Sigmoid colon (tissue), 7 donors: ENCODE measurements at places on chromosomes 12 and 14. TPM values are rescaled to one million over a fixed set of nuclear protein-coding genes. Genes with fewer than 3 reads are reported as not detected.
A peak's percentile ranks its signal among the peaks of the same experiment; 100 is the strongest.

Gene DDX51
- 3.9 TPM for polyA plus RNA-seq

Gene LGMN
- polyA plus RNA-seq = 66.2 TPM

GRCh38 chr14:39430762-39431415 is 1.3 kb downstream of the FBXO33 start:
- DNase-seq = peak; percentile 65

DNA sequence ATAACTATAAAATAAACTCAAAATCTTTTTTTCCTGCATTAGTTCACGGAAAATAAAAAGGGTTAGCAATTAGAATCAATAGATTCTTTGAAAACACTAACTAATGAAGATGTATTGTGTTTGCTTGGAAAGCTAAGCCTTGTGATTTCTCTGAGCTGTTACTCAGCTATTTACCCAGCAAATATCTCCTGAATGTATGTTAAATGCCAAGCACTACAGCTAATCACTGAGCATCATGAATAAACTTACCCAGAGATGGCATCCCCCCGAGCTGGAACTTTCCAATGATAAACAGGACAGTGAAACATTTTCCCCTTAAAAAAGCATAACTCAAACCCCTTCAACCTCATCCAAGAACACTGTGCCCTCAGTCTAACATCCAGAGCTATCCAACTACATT is 71.2 kb downstream of the SLC2A13 start:
- no peak for DNase-seq

- DNase-seq = no peak
Measured at GRCh38 chr14:101469382-101470247, 91.7 kb upstream of the DIO3 start.

- no peak for DNase-seq
Measured at GRCh38 chr12:15966426-15966825, 55.3 kb downstream of the DERA start.

- DNase-seq = no peak
Measured at GRCh38 chr14:96376093-96376492, 12.8 kb downstream of the GSKIP start.

DNA sequence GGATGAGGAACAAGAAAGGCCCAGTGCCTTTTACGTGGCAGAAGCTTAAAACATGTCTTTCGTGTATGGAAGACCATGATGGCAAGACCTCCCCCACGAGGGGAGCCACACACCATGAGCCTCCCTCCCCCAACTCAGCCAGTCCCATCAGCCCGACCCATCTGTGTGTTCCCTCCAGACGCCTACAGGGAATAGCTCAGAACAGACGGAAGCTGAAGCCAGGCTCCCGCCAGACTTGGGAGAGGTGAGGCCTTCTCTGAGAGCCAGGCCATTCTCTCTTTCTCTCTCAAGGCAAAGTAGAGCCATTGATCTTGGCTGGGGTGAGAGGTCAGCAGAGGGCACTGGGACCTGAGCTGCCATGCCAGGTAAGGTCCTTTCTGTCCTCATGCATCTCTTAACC is 9.5 kb downstream of the REM2 start:
- no peak for DNase-seq

DNA sequence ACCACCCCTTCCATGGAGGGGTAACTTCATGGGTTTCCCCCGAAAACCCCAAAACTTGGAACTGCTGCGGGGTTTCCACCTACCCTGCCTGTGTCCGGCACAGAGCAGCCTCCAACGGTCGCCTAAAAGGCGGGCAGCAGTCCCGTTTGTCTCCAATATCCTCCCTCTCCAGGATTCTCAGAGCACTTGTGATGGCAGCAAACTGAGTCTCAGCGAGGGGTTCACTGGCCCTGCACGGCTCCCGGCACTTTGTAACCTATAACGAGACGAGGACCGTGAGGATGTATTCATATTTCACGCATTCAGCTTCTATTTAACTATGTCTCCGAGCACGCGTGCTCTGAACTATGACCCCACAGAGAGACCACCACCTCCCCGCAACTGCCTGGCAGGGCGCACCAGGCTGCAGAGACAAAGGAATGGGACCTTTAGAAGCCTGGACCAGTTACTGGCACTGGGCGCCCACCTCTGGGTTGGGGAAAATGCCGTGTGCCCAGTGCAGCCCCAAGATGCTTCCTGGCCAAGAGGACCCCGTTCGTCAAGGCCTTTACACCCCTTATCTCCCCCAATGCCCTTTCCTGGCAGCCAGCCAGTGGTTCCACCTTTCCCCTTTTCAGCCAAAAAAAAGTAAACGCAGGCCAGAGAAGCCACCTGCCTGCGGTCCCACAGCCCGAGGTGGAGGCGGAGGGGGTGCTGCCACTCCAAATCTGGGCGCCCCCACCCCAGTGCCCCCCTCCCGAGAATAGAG is 173.1 kb upstream of the RTL1 start:
- peak; percentile 52 for DNase-seq

DNA sequence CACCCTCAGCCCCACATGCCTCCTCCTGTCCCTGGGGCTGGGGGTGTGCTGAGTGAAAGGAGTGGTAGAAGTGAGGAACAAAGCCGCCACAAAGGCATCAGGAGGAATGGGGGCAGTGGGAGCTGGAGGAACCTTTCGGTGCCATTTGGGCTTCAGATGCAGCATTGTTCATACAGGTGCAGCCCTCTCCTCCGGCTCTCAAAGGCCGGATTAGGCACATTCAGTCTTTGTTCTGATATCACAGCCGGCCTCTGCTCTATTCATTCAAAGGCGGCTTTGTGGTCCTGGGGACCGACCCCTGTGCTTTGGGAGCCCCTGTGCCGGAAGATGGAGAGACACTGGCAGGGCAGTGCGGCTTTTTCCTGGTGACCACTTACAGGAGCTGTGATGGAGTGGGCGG is 53.2 kb downstream of the SMOC1 start:
- no peak for DNase-seq

GRCh38 chr12:120979220-120979861 is 998 bp downstream of the HNF1A start:
- DNase-seq = no peak

DNA sequence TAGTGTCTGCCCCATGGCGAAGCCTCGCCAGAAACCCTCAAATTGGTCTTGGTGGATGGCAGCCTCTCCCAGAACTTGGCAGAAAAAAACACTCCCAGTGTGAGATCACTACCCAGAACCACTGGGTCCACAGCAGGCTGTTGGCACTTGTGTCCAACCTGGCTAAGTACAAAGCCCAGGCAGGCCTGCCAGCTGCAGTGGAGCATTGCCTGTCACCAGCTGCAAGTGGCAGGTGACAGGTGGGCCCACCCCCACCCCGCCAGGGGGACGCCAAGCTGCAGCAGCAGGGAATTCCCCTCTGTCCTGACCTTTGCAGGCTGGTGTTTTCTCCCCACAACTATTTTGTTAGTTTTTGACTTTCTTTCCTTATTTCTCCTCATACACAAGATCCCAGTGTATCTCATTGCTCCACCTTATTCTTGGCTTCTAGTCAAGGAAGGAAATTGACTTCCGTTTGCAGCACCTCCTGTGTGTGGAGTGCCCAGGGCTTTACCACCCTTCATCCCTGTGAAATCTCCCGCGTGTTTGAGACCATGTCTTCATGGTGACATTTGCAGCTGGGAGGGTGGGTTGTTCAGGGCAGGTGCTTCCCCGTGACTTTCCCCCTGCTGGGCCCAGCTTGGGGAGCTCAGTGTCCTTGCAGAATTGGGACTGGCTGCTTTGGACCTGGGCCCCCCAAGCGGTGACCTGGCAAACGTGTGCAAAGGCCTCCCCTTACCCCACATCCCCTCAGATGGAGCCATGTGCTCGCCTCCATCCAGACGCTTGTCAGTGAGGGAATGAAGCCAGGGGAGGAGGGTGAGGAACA is 73.8 kb upstream of the RIN3 start:
- DNase-seq = no peak
